Ovary (tissue), 10 donors: ENCODE measurements at places on chromosomes 11 and 22. TPM values are rescaled to one million over a fixed set of nuclear protein-coding genes. Genes with fewer than 3 reads are reported as not detected.
A peak's percentile ranks its signal among the peaks of the same experiment; 100 is the strongest.

CEND1 gene
- not detected for total RNA-seq

KCNE3 gene
- 19.9 TPM for total RNA-seq

CSF2RB gene
- 1.8 TPM for total RNA-seq

CSRP3 gene
- total RNA-seq = 0.37 TPM

PNPLA5 gene
- total RNA-seq = 0.10 TPM

MIAT gene
- total RNA-seq = 0.56 TPM

APOL4 gene
- total RNA-seq = 18.6 TPM

APOL5 gene
- not detected for total RNA-seq

- no peak overlapping the region for H3K27ac ChIP-seq
- no peak for DNase-seq
- no peaks in the 10 kb centered on the region for H3K27me3 ChIP-seq
- no peak overlapping the region for H3K4me3 ChIP-seq
Measured at GRCh38 chr22:28139961-28140360, 220.9 kb upstream of the PITPNB start.

DNA sequence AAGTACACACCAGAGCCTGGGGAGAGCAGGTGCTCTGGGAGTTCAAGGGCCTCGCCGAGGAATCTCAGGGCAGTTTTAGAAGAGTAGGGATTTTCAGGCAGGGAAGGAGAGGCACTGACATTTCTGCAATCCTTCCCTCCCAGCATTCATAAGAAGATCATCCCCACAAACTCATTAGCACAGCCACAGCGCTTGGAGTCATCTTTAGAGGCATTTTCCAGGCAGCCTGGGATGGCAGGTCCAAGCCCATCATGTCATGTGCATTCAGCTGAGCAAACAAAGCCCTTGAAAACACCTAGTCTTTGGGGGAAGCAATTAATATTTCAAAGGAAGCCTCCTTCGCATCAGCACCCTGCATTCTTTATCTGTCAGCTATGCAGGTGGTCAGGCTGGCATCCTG, 43.8 kb downstream of the MAP6 start:
- H3K27me3 ChIP-seq = no peaks in the 10 kb centered on the region
- no peaks in the 10 kb centered on the region for H3K36me3 ChIP-seq
- no peak overlapping the region for H3K27ac ChIP-seq
- peaks cover 7% of the 10 kb centered on the region for H3K4me1 ChIP-seq

GRCh38 chr11:128860571-128861361, 6.3 kb downstream of the KCNJ1 start:
- no peaks in the 10 kb centered on the region for H3K27me3 ChIP-seq
- peaks cover 6% of the 10 kb centered on the region for H3K4me1 ChIP-seq
- H3K27ac ChIP-seq = no peak overlapping the region
- no peaks in the 10 kb centered on the region for H3K36me3 ChIP-seq
- DNase-seq = no peak

- H3K36me3 ChIP-seq = no peaks in the 10 kb centered on the region
- H3K27me3 ChIP-seq = no peaks in the 10 kb centered on the region
- peaks cover 4% of the 10 kb centered on the region for H3K4me1 ChIP-seq
- H3K4me3 ChIP-seq = no peak overlapping the region
Measured at GRCh38 chr22:31682751-31683150, 20.7 kb upstream of the PISD start.

- no peaks in the 10 kb centered on the region for H3K27me3 ChIP-seq
- no peak overlapping the region for H3K27ac ChIP-seq
- H3K36me3 ChIP-seq = no peaks in the 10 kb centered on the region
- DNase-seq = no peak
- H3K4me3 ChIP-seq = no peak overlapping the region
- no peaks in the 10 kb centered on the region for H3K4me1 ChIP-seq
Measured at GRCh38 chr11:1625541-1625940, 3.6 kb upstream of the KRTAP5-4 start.

DNA sequence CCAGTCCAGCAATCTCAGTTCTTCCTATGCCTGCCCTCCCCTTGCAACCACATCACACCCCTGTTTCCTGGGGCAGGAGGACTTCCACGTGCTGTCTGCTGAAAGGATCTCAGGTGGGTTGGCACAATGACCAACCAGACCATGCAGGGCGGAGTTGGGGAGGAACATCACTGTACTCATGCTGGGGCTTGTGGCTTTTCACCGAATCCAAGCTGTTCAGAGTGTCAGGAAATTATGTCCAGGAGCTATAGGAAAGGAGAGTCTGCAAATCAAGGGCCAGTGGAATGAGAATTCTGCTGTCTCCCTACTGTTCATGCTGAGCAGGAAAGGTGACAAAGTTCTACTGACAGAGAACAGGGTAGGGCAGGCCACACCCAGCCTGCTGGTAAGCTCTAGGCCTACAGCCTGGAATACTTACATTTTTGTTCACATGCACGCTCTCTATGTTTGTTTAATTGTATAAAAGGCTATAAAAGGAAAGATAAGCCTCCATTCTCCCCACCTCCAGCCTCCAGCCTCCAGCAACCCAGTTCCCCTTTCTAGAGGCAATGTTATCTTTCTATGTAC, 1.7 kb upstream of the PLAAT2 start:
- no peaks in the 10 kb centered on the region for H3K36me3 ChIP-seq
- H3K27ac ChIP-seq = no peak overlapping the region
- H3K4me3 ChIP-seq = no peak overlapping the region
- DNase-seq = no peak
- H3K4me1 ChIP-seq = peaks cover 6% of the 10 kb centered on the region
- no peaks in the 10 kb centered on the region for H3K27me3 ChIP-seq

DNA sequence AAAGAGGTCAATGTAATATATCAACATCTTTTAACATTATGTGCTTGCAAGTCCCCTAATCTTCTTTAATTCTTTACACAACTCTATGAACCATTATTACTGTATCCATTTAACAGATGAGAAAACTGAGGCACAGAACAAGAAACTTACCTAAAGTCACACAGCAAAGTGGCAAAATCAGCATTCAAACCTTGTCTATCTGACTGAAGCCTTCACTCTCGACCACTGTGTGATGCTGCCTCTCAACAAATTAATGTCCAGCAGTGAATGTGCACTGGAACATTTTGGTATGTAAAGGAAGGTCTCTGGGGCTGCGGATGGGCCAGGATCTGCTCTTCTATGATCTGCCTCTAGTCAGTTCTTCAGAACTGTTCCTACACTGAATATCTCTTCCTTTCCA, 42.1 kb downstream of the PRCP start:
- H3K36me3 ChIP-seq = no peaks in the 10 kb centered on the region
- no peaks in the 10 kb centered on the region for H3K4me1 ChIP-seq
- H3K4me3 ChIP-seq = no peak overlapping the region

GRCh38 chr11:7964873-7965272, 374 bp downstream of the NLRP10 start:
- no peak for DNase-seq
- no peak overlapping the region for H3K4me3 ChIP-seq
- H3K36me3 ChIP-seq = no peaks in the 10 kb centered on the region
- H3K4me1 ChIP-seq = no peaks in the 10 kb centered on the region
- no peak overlapping the region for H3K27ac ChIP-seq
- no peaks in the 10 kb centered on the region for H3K27me3 ChIP-seq

DNA sequence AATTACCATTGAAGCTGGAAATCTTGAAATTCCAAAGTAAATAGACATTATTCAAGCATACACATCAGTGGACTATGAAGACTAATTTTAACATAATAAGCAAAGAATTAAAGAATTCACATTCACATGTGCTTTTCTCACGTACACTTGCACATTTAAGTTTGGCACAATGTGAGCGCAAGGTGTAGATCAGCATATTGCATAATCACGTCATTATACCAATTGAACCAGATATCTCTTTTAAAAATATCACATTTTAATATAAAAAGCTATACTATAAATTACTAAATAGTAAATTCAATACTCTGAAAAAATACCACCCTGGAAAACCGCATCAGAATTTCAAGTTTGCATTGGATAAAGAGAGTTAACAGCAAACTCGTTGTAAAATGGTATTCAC, 60.7 kb downstream of the SESN3 start:
- H3K36me3 ChIP-seq = no peaks in the 10 kb centered on the region
- no peak for DNase-seq

GRCh38 chr11:66841861-66842260, 1.4 kb upstream of the RCE1 start:
- DNase-seq = no peak
- no peak overlapping the region for H3K4me3 ChIP-seq
- H3K4me1 ChIP-seq = peaks cover 14% of the 10 kb centered on the region
- H3K36me3 ChIP-seq = no peaks in the 10 kb centered on the region
- H3K27me3 ChIP-seq = no peaks in the 10 kb centered on the region
- H3K27ac ChIP-seq = no peak overlapping the region

GRCh38 chr11:102955624-102956023, at the start of gene MMP13:
MMP13 (minus strand) TSS chr11:102955732; CDS start chr11:102955705, 27 bp downstream.
- H3K27me3 ChIP-seq = no peaks in the 10 kb centered on the region
- H3K4me1 ChIP-seq = no peaks in the 10 kb centered on the region
- DNase-seq = no peak

DNA sequence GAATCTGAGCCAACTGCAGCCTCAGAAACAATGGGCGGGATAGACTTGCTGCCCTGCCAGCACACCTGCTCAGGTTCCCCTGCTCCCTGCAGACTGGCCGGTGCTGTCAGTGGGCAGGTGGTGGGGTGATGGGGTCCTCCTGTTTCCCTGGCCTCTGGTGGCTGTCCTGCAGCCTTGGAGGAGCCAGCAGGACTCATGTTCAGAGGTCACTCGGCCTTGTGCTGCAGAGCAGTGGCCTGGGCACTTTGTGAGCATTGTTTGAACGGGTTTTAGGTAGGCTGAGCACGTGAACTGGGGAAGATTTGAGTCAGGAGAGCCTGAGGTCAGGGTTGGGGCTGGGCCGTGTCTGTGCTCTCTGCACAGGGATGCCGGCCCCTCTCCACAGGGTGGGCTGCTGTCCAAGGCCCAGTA, 17.6 kb downstream of the PPIL2 start:
- no peaks in the 10 kb centered on the region for H3K4me1 ChIP-seq
- H3K4me3 ChIP-seq = no peak overlapping the region
- H3K36me3 ChIP-seq = no peaks in the 10 kb centered on the region
- DNase-seq = no peak

GRCh38 chr11:24855951-24856350, 359.1 kb downstream of the LUZP2 start:
- H3K4me1 ChIP-seq = no peaks in the 10 kb centered on the region
- no peak overlapping the region for H3K27ac ChIP-seq
- no peak for DNase-seq
- no peak overlapping the region for H3K4me3 ChIP-seq
- H3K27me3 ChIP-seq = no peaks in the 10 kb centered on the region

- H3K27me3 ChIP-seq = no peaks in the 10 kb centered on the region
- no peak overlapping the region for H3K27ac ChIP-seq
- no peak overlapping the region for H3K4me3 ChIP-seq
- H3K4me1 ChIP-seq = no peaks in the 10 kb centered on the region
- H3K36me3 ChIP-seq = no peaks in the 10 kb centered on the region
Measured at GRCh38 chr11:83760932-83761331, 474.8 kb upstream of the CCDC90B start.

GRCh38 chr22:29369460-29369859, 18.9 kb downstream of the AP1B1 start:
- no peaks in the 10 kb centered on the region for H3K27me3 ChIP-seq
- DNase-seq = peak; percentile 52
- H3K4me3 ChIP-seq = no peak overlapping the region
- no peaks in the 10 kb centered on the region for H3K4me1 ChIP-seq
- H3K36me3 ChIP-seq = no peaks in the 10 kb centered on the region

DNA sequence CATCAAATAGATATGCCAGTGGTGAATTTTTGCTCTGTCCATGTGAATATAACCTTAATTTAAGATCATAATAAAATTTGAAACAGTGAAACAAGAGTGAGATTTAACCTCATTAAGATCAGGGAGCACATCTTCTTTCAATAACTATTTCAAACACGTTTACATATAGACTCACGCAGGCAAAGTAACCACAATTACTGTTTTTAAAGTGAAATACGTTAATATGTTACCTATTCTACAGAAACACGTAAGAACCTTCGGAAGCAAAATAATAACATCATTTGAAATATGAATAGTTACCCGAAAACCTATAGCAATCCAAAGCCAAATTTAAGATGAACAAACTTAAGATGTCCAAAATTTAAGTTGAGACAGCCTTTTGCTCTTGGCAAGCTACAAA, 136.2 kb upstream of the ZC3H12C start:
- no peak overlapping the region for H3K4me3 ChIP-seq
- peaks cover 4% of the 10 kb centered on the region for H3K4me1 ChIP-seq
- no peaks in the 10 kb centered on the region for H3K27me3 ChIP-seq
- DNase-seq = no peak

GRCh38 chr22:34858066-34858465, 207.9 kb upstream of the ISX start:
- no peak overlapping the region for H3K4me3 ChIP-seq
- H3K27ac ChIP-seq = no peak overlapping the region
- H3K27me3 ChIP-seq = no peaks in the 10 kb centered on the region

- no peak overlapping the region for H3K27ac ChIP-seq
- no peaks in the 10 kb centered on the region for H3K27me3 ChIP-seq
- H3K4me1 ChIP-seq = no peaks in the 10 kb centered on the region
- peak; percentile 47 for DNase-seq
Measured at GRCh38 chr11:64372802-64373597, 14.0 kb downstream of the RPS6KA4 start.

GRCh38 chr11:61963282-61964057, 4.0 kb downstream of the FTH1 start:
- no peaks in the 10 kb centered on the region for H3K36me3 ChIP-seq
- no peaks in the 10 kb centered on the region for H3K27me3 ChIP-seq
- H3K4me1 ChIP-seq = peaks cover 10% of the 10 kb centered on the region
- H3K4me3 ChIP-seq = no peak overlapping the region
- peak overlapping the region; percentile 43 for H3K27ac ChIP-seq
- DNase-seq = peak; percentile 27

- no peaks in the 10 kb centered on the region for H3K4me1 ChIP-seq
- no peaks in the 10 kb centered on the region for H3K36me3 ChIP-seq
- DNase-seq = no peak
- H3K4me3 ChIP-seq = no peak overlapping the region
- no peaks in the 10 kb centered on the region for H3K27me3 ChIP-seq
Measured at GRCh38 chr22:16608931-16609330, 16.3 kb upstream of the CCT8L2 start.

GRCh38 chr11:73632996-73633395, 13.4 kb upstream of the PLEKHB1 start:
- no peaks in the 10 kb centered on the region for H3K4me1 ChIP-seq
- H3K27me3 ChIP-seq = no peaks in the 10 kb centered on the region

DNA sequence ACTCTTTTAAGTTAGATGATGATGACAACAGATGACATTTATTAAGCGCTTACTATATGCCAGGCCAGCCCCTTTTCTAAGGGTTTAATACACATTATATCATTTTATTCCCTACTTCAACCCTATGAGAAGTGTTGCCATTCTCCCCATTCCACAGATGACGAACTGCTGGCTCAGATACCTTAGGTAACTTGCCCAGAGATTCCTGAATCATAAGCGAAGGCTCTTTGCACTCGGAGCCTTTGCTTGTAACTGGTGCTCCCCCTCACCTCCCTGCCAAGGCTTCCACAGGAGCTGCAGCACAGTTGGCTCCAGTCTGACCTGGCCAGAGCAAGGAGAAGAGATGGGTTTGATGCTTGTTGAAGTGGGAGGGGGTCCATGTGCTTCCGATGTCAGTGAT, 43.0 kb downstream of the DBX1 start:
- no peaks in the 10 kb centered on the region for H3K27me3 ChIP-seq
- no peak overlapping the region for H3K4me3 ChIP-seq
- no peak for DNase-seq
- no peaks in the 10 kb centered on the region for H3K36me3 ChIP-seq
- H3K27ac ChIP-seq = no peak overlapping the region
